Stimulated activated CD4-positive, alpha-beta T cell treated with anti-CD3 and anti-CD28 coated beads, Interleukin-1b, Interleukin-23, amount 100 ng/mL, for 24 hours (primary cell): ENCODE measurements at places on chromosomes 1 and 21.

DNA sequence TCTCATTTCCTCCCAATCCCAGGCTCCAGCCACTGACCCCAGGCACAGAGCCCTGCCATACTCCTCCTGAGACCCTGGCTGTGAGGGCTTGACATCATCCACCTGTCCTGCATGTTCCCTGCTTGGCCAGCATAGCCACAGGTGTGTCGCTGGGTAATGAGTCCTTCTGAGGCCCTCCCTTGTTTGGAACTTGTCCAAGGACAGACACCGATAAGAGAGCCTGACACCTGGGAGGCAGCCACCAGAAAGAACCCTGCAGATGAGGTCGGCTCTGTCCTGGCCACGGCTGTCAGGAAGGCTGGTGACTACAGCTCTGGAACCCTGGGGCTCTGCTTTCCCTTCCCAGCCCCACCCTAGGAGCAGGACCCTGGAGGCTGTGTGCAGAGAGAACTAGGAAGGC lies 34.6 kb downstream of the TMEM63A start:
- no peak for DNase-seq

DNA sequence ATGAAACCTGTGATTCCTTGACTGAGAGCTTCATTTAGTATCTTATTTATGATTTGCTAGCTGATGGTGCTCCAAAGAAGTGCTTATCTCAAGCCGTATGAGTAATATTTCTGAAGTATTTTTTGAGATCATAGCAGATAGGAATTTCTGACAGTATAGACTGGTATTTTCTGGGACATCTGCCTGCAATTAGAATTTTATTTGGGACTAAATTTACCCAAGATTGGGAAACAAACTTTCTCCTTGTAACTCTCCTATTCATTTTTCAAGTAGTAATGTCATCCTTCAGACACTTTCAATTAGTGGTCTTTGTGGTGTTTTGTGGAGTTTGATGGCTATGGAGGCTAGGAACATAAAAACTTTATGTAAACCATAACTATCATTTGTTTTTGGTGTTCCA lies 597.2 kb upstream of the ZP4 start:
- DNase-seq: no peak

GRCh38 chr1:76862447-76862846 lies 4.8 kb upstream of the ST6GALNAC5 start:
- DNase-seq: no peak

DNA sequence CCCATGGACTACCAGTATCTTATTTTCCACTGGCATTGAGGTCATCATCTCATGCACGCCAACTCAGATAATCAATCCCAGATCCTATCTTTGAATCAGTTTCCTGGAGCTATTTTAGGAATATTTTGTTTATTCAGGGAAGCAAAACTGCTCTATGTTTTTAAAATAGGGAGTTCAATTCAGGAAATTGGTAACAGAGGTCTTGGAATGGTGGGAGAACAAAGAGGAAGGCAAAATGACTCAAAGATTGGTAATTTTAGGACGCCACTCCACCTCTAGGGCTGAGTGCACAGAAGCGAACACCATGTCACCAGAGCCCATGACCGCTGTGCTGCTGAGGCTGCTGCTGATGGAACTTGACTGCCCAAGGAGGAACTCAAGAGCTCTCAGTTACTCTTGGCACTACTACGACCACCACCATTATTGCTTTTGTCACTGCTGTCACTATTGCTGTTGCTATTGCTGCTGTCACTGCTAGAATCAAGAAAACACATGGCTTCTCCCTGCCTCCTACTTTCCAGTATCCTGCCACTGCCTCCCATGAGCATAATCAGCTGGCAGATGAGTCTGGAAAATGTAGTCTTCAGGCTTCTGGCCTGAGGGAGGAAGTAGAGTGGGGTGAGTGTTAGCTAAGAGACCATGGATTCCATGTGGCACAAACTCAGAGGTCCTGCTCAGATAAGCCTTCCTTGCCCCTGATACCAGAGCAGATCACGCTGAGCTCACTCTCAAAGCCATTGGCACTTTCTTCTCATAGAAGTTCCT lies 71.6 kb upstream of the CNIH3 start:
- DNase-seq: no peak

DNA sequence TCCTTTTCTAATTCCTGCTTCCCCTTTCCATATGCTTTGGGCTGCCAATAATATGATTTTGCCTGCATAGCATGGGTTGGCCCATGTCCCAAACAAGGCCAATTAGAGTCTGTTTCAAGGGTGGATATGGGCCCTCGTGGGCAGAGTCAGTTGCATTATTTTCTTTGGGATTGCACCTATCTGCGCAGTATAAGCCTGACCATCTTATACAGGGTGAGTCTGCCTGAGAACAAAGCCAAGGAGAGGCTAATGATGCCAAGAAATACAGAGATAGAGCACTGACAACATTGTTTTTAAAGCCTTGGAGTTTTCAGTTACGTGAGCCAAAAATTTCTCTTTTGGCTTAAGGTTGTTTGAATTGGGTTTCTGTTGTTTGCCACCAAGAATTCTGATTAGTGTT lies 18.6 kb downstream of the OVAAL start:
- DNase-seq: no peak
